ENCODE measurements at places on chromosomes 1 and 21. TPM values are rescaled to one million over a fixed set of nuclear protein-coding genes. Genes with fewer than 3 reads are reported as not detected.

- DNase-seq = peak; percentile 94
Measured at GRCh38 chr1:26275580-26276431, 4.1 kb upstream of the SH3BGRL3 start.

- DNase-seq = no peak
Measured at GRCh38 chr21:44527156-44527982, 12.6 kb downstream of the KRTAP10-1 start.

- no peak for DNase-seq
Measured at GRCh38 chr1:79388694-79389361, 382.3 kb upstream of the ADGRL4 start.

- peak; percentile 83 for DNase-seq
Measured at GRCh38 chr21:45877821-45878469, 103.6 kb upstream of the COL6A1 start.

DNA sequence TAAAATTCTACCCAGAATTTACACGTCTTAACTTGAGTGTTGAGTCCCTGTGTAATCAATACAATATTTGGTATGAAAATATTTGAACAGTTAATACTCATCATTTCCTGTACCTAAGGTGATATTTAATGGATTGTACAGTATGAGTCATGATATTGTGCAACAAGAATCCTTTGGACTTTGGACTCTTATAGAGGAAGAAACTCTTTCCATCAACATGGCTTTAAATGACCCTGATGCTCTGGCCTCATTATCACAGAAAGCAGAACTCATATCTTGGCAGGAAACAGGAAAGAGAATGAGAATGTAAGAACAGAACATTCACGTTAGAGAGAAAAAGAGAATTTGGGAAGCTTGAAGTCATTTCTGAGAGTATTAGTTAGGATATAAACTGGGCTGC lies 168.8 kb upstream of the B3GALT2 start:
- DNase-seq = no peak

DNA sequence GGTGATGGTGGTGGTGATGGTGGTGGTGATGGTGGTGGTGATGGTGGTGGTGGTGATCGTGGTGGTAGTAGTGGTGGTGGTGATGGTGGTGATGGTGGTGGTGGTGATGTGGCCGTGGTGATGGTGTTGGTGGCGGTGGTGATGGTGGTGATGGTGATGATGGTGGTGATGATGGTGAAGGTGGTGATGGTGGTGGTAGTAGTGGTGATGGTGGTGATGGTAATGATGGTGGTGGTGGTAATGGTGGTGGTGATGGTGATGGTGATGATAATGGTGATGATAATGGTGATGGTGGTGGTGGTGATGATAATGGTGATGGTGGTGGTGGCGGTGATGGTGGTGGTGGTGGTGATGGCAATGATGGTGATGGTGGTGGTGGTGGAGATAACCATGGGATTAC lies 6.8 kb upstream of the COL6A2 start:
- DNase-seq = no peak

GRCh38 chr1:2019172-2019543 lies at the start of gene GABRD:
Gene GABRD (plus strand): TSS chr1:2019345. CDS start chr1:2019424, 79 bp downstream.
- peak; percentile 23 for DNase-seq

DNA sequence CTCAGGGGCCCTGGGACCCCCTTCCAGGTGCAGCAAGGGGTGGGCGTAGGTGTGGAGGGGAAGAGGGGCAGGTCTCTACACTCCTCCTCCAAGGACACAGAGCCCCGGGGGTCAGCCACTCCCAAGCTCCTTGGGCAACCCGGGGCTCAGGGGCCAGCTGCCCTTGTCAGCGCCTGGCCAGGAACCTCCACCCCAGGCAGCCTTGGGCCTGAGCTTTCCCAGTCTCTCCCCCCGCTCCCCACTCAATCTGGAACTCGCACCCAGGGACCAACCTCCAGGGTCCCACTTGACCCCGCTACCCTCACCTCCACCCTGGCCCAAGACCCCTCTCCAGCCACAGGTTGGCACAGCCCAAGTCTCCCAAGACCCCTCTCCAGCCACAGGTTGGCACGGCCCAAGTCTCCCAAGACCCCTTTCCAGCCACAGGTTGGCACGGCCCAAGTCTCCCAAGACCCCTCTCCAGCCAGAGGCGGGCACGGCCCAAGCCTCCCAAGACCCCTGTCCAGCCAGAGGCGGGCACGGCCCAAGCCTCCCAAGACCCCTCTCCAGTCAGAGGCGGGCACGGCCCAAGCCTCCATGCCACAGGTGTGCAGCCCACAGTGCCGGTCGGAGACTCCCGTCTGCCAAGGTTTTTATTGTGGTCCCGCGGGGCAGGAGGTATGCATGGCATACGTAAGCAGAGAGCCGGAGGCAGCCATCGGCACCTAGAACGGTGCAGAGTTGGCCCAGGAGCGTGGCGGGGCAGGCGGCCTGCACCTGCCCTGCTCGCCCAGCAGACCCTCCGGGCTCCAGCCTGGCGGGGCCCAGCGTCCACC lies 3.0 kb downstream of the TNFRSF4 start:
- DNase-seq = no peak

DNA sequence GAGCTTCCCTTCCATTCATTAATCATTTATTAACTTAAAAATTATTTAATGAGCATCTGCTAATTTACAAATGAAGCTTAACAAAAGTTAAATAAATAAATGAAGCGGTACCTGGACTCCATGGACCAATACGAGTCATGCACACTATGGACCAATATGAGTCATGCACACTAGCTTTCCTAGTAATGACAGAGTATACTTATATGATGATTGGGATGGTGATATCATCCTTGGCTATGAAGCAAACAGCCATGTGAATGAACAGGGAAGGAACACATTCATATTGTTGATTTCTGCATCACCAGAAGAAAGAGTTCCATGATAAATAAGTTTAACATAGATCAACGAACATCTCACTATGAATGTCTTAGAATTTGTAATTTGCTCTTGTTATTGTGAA lies 109.9 kb downstream of the SPAG17 start:
- peak; percentile 11 for DNase-seq

CCDC185 gene
- total RNA-seq = 0.47 TPM

VN1R5 gene
- not detected for total RNA-seq

WASF2 gene
- 15.5 TPM for total RNA-seq

PLD5 gene
- total RNA-seq = 0.03 TPM

DPT gene
- total RNA-seq = not detected

DHDDS gene
- total RNA-seq = 37.8 TPM

NBPF10 gene
- total RNA-seq = 0.49 TPM

ALX3 gene
- total RNA-seq = 11.3 TPM

All from MG63 (cell line).